ENCODE measurements at places on chromosomes 3 and 15.

DNA sequence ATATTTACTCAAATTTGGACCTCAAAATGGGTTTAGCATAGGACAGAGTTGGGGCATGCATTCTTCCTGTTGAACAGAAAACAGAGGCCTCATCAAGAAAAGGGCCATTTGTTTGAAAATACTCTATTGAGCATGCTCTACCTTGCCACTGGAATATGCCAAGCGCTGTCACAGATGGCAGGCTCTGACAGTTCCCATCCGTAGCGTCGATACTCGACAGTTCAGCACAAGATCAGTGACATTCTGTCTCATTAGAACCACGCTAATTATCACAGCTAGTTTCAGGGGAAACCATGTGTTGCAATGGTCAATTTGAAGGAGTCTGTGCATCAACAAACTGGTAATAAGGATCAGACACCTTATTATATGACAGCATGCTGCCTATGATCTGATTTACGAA lies 54.5 kb downstream of the SATB1 start:
- no peak for DNase-seq

DNA sequence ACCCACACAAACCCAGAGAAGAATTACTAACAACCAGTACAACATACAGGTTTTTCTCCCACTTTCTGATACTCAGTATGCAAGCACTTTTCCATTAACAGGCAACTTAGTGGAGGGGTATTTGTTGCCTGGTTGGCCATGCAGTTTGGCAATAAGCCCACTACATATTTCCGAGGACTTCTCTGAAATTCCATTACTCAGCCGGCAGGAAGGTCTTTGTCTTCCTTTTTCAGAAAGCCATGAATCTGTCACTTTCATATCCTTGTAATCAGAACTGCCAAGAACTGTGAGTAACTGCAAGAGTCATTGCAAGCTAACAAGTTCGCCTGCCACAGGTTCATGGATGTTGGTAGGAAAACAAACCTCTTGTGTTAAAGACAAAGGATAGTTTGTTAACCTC lies 422.3 kb upstream of the ROBO1 start:
- no peak for DNase-seq

DNA sequence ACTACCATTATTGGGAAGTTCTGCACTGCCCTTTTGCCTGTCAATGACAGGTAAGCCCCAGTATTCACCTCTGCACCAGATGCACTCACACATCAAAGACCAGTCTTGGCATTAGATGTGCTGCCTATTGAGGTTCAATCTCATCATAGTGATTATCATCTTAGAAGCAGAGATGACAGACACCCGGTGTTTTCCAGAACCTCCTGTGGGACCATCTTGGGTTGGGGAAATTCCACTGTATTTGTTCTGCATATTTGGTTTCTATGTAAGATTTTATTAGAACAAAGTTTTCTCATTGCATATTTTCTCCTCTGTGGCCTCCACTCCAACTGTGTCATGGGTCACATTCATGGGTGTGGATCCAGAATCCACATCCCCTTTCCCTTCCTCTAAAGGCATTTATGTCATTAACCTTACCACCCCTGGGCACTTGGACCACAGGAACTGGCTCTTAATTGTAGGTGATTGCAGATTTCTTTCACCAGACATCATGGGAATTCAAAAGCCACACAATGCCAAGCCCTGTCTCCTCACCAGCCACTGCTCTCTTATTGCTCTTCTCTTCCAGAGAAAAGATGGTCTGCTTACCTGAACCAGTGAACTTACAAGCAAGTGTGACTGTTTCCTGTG lies 31.2 kb downstream of the PLA1A start:
- DNase-seq: no peak

GRCh38 chr3:49563766-49564165 lies 9.5 kb downstream of the BSN start:
- DNase-seq: no peak

GRCh38 chr3:129611812-129612533 lies 5.5 kb upstream of the PLXND1 start:
- no peak for DNase-seq

DNA sequence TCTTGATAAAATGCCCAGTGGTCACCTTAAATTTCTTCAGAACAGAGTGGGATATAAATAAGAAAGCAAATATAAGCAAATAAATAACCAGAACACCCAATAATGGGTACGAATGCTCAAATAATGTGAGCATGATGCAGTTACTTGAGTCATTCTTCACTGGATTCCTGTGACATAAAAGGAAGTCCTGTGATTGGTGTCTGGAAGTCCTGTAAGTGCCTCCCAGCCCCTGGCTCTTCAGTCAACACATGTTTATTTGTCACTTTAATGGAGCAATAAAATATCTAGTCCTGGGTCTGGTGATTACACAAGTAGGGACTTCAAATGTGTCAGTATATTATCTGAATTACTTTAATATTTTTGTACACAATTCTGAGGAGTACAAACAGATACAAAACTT lies 30.4 kb downstream of the TMEM212 start:
- no peak for DNase-seq

- no peak for DNase-seq
Measured at GRCh38 chr15:101492766-101493692, 3.5 kb upstream of the PCSK6 start.

DNA sequence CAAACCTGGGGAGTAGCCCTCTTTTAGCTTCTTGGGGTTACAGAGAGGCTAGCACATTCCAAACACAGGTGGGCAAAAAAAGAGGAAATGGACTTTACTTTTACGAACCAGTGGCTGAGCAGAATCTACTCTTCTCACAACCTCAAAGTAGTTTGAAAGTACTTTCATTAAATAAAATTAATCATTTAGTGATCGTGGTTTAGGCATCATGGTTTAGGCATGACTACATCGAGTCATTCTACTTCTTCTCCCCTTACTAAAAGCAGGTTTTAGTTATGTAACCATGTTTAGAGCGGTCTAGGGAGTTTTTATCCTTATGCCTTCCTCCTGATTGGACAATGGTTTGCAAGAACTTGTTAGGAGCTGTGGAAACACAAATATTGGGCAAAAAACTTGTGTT lies 2.5 kb upstream of the GREM1 start:
- no peak for DNase-seq

DNA sequence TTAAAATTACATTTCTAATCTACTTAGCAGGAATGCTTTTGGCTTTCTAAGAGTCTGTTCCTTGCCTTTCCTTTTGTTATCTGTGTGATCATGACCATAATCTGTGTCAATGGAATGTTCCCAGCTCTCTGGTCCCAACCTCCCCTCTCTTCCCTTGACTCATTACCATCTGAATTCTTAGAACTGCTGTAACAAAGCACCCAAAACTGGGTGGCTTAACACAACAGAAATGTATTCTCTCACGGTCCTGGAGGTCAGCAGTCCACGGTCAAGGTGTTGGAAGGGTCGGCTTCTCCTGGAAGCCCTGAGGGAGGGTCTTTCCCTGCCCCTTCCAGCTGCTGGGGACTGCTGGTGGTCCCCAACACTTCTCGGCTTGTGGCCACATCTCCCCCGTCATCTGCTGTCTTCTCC lies 81.1 kb downstream of the LRRK1 start:
- DNase-seq: no peak

GRCh38 chr3:196990601-196991007 lies 22.0 kb upstream of the PIGZ start:
- no peak for DNase-seq

GRCh38 chr3:136336329-136337100 lies 86.4 kb downstream of the PCCB start:
- DNase-seq: no peak

DNA sequence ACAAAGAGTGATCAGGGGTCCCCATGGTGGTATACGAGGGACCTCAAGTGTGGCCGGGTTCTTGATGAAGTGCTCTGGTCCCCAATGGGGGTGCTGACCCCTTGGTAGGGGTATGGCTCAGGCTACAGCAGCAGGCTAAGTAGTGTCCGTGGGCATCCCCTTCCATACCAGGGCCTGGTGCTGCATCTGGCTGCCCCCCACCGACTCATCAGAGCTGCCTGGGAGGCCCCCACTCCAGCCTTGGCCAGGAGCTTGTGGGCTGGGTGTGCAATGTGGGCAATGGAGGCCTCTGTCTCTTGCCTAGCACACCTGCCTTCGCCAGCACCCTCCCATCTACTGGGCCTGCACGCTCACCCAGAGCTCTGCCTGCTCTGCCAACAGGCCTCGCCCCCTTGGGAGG lies 59.0 kb upstream of the SEC13 start:
- no peak for DNase-seq

DNA sequence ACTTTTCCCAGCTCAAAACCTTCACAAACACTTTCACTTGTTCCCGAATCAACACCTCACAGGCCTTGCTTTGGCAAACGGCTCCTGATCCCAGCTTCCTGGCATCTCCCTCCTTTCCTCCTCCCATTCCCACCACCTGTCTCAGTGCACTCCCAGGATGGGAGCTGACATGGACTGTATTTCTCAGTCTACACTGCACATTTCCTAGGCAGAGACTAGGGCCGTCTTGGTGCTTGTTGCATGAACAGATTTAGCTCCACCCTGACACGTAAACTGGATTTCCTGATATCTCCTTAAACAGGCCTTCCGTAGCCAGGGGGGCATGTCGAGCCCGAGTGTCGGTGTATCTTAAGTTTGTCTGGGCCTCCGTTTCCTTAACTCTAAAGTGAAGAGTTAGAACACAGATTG lies 790 bp upstream of the WHAMM start:
- no peak for DNase-seq
